ENCODE measurements at places on chromosomes 16 and 17. TPM values are rescaled to one million over a fixed set of nuclear protein-coding genes. Genes with fewer than 3 reads are reported as not detected.

Gene SPATA33
- 2.5 TPM for polyA plus RNA-seq

GRCh38 chr17:30208214-30208613, 27.3 kb downstream of the SLC6A4 start:
- no peaks in the 10 kb centered on the region for H3K36me3 ChIP-seq
- no peak overlapping the region for H3K4me3 ChIP-seq
- peaks cover 4% of the 10 kb centered on the region for H3K4me1 ChIP-seq
- peaks cover 21% of the 10 kb centered on the region for H3K27me3 ChIP-seq
- no peak for DNase-seq

GRCh38 chr17:82831818-82832200, 8.0 kb downstream of the ZNF750 start:
- H3K4me3 ChIP-seq: no peak overlapping the region
- H3K36me3 ChIP-seq: peaks cover 2% of the 10 kb centered on the region
- no peaks in the 10 kb centered on the region for H3K4me1 ChIP-seq
- H3K27me3 ChIP-seq: no peaks in the 10 kb centered on the region
- no peak for DNase-seq

DNA sequence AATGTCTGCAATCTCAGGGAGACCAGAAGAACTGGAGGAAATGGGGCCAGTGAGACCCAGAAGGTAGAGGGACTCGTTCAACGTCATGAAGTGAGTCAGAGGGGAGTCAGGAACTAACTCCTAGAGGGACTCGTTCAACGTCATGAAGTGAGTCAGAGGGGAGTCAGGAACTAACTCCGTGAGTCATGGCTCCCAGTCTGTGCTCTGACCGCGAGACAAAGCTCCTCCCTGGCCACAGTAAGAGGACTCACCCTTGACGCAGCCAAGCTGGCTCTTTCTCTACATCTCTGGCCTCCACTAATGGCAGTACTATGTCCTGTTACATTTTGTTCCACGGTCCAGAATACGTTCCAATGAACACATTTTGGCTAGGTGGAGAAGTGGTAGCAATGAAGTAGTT, 902.5 kb downstream of the KCNJ2 start:
- H3K36me3 ChIP-seq: no peaks in the 10 kb centered on the region
- no peak overlapping the region for H3K4me3 ChIP-seq
- H3K27me3 ChIP-seq: no peaks in the 10 kb centered on the region
- no peak overlapping the region for H3K27ac ChIP-seq
- H3K4me1 ChIP-seq: no peaks in the 10 kb centered on the region

- H3K36me3 ChIP-seq: no peaks in the 10 kb centered on the region
- no peak for DNase-seq
- H3K4me3 ChIP-seq: no peak overlapping the region
- H3K4me1 ChIP-seq: no peaks in the 10 kb centered on the region
Measured at GRCh38 chr17:32240750-32241149, 24.9 kb upstream of the RHBDL3 start.
